T-helper 1 cell (primary cell): ENCODE measurements at places on chromosomes 11 and 22.

DNA sequence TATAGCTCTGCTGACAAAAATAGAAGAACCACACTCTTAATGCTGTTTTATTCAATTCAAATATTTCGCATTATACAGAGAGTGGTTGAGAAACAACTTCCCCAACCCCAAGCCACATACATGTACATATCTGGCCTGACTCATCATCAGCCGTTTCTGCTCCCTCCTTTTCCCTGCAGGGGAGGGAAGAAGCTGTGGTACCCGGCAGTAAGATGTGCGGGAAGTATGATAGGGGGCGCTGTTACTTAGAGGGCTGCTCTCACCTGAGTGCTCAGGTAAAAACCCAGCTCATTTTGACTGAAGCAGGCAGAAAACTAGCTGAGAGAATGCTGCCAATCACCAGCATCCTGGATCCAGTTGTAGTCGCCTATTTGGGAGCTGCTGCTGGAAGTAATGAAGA lies 85.5 kb downstream of the NELL1 start:
- DNase-seq = no peak

- no peak for DNase-seq
Observed at GRCh38 chr22:40196628-40197360, 19.1 kb downstream of the TNRC6B start.

DNA sequence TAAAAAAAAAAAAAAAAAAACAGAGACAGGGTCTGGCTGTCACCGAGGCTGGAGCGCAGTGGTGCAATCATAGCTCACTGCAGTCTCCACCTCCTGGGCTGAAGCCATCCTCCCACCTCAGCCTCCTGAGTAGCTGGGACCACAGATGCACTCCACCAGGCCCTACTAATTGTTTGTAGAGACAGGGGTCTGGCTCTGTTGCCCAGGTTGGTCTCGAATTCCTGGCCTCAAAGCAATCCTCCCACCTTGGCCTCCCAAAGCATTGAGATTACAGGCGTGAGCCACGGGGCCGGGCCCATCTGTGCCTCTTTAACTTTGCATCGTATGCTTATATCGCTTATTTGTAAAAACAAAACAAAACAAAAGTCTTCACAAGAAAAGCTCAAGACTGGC lies 3.1 kb downstream of the CPT1A start:
- peak; percentile 64 for DNase-seq

- DNase-seq = no peak
Observed at GRCh38 chr11:128867277-128867676, at the start of gene KCNJ1. KCNJ1 (minus strand) TSS chr11:128867296; CDS start chr11:128840243, 27,053 bp downstream.

- DNase-seq = no peak
Observed at GRCh38 chr11:75497788-75498409, 27.8 kb downstream of the GDPD5 start.

DNA sequence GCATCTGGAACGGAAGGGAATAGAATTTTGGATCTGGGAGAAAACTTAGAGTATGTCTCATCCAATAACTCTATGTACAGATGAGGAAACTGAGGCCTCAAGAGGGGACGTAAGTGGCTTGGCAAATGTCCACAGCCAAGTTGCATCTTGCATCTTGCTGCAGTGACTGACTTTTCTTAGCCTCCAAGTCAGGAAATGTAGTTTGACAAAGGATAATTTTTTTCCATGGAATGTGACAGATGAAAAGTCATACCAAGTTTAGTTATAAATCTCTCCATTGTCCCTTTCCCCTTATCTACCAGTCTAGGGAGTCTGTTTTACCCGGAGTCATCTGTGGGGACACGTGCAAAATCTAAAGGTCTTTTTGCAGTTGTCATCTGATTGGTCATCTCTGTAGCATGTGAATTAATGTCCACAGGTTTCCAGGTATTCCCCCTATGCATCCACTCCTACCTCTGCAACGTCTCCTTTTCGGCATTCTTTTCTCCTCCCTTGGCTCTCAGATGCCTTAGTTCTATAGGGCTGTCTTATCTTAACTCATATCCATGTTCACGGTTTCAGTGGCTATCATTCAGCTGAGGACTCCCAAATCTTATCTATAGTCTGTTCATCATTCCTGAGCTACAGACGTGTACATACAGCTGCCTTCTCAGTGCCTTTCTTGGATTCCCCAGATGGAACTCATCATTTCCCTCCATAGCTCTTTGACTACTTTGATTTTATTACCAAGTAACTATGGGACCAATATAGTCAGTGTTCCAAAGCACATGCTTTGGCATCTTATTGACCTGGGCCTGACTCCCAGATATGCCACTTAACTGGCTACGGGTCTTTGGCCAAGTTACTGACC lies 139.5 kb upstream of the TIMP3 start:
- no peak for DNase-seq

DNA sequence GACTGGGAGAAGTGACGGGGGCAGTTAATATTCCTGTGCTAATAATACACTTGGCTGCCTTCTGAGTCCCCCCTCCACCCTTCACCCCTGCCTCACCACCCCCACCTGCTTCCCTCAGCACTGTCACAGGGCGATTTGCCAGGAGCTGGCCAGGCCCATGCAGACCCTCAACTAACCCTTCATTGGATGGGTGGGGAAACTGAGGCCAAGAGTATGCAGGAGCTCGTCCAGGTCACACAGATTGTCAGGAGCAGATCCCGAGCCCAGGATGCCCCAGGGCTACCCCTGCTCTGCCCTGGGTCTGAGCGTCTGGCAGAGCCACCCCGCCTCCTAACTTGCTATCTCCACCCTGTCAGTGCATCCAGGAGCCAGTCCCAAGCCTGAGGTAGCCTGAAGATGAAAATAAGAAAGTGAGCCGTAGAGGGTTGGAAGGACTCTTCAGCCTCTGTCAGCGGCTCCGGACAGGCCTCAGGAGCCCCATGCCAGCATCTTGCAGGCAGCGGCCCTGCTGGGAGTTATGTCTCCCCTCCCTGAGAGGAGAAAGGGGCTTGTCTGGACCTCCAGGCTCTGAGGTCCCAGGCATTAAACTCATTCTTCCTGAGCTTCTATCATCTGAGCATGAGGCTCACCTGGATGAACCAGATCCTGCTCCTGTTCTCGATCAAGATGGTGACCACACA lies 6.2 kb downstream of the TPBGL start:
- no peak for DNase-seq

DNA sequence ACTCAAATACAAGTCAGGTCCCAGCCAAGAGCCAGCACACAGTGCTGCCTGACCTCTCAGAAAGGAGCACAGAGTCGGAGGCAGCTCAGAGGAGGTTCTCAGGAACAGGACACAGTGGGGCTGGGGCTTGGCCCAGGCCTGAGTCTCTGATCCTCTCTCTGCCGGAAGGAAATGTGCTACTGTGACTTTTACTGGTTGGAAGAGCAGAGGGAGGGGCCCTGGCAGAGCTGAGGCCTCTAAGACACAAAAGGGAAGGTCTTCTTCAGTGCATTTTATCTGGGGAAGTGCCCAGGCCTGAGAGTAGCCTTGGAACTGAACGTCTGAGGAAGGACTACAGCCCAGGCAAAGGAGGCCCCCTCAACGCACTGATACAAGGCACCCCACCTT lies 16.2 kb upstream of the CASTOR1 start:
- no peak for DNase-seq

GRCh38 chr11:78699609-78700135 lies 125.0 kb upstream of the NARS2 start:
- no peak for DNase-seq

DNA sequence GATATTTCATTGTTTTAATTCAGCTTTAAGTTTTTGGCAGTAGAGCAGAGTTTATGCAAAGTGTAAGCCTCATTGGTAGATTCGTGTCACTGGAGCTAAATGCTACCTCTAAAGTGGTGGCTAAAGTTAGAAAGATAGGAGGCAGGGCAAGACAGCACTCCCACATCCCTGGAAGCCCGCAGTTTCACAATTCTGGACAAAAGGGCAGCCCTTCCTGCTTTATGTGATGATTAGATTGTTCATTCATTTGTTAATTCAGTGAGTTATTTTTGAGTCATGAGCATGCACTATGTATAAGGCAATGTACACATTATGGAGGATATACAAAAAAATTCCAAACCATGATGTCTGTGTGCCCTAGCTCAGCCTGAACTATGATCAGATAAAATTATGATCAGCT lies 52.1 kb upstream of the EIF3M start:
- no peak for DNase-seq

- DNase-seq = no peak
Observed at GRCh38 chr22:48198489-48199459, 1436.3 kb downstream of the TBC1D22A start.
